Urothelium cell line (cell line): ENCODE measurements at places on chromosomes 1 and 21.
A peak's percentile ranks its signal among the peaks of the same experiment; 100 is the strongest.

DNA sequence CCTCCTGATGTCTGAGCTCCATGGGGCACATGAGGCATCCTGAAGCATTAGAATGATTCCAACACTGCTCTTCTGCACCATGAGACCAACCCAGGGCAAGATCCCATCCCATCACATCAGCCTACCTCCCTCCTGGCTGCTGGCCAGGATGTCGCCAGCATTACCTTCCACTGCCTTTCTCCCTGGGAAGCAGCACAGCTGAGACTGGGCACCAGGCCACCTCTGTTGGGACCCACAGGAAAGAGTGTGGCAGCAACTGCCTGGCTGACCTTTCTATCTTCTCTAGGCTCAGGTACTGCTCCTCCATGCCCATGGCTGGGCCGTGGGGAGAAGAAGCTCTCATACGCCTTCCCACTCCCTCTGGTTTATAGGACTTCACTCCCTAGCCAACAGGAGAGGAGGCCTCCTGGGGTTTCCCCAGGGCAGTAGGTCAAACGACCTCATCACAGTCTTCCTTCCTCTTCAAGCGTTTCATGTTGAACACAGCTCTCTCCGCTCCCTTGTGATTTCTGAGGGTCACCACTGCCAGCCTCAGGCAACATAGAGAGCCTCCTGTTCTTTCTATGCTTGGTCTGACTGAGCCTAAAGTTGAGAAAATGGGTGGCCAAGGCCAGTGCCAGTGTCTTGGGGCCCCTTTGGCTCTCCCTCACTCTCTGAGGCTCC is 11.1 kb upstream of the RASSF5 start:
- DNase-seq, result no peak

DNA sequence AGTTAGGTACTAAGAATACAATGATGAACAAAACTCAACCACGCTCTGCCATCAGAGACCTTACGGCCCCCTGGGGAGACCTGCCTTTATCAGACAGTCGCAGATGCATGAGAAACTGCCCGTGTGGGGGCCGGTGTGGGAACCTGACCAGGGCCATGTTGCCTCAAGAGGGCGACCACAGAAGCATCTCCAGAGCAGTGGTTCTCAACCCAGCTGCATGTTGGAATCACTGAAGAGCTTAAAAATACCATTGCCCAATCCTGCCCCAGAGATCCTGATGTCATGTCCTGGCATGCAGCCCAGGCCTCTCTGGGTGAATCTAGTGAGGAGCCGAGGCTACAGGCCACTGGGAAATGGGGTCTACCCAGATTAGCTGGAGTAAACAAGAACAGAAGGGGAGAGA is 108.7 kb downstream of the PRDM2 start:
- no peak for DNase-seq

GRCh38 chr21:35530766-35531165 is 481.7 kb upstream of the RUNX1 start:
- DNase-seq, result no peak

DNA sequence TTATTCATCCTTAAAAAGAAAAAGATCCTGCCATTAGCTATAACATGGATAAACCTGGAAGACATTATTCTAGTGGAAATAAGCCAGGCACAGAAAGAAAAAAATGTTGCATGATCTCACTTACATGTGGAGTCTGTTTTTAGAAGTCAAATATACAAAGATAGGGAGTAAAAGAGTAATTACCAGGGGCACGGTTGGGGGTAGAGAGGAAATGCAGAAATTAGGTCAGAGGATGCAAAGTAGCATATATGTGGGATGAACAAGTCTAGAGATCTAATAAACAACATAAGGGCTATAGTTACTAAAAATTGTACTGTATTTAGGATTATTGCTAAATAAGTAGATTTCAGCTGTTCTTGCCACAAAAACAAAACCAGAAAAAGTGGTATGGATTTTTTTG is 61.4 kb upstream of the CD53 start:
- DNase-seq, result no peak

GRCh38 chr1:53470155-53470554 is 11.0 kb downstream of the DMRTB1 start:
- no peak for DNase-seq

GRCh38 chr1:156225677-156226014 is 12.8 kb downstream of the PMF1 start:
- no peak for DNase-seq

GRCh38 chr1:206955476-206956451 is 9.5 kb upstream of the PIGR start:
- no peak for DNase-seq

- peak; percentile 78 for DNase-seq
Observed at GRCh38 chr1:224498574-224499170, 64.1 kb upstream of the WDR26 start.

- no peak for DNase-seq
Observed at GRCh38 chr1:55928576-55928975, 650.8 kb downstream of the PLPP3 start.

GRCh38 chr1:37606481-37607263 is 10.9 kb upstream of the GNL2 start:
- DNase-seq, result no peak

- DNase-seq, result peak; percentile 66
Observed at GRCh38 chr1:109399326-109399957, 1.7 kb upstream of the SORT1 start.

- DNase-seq, result no peak
Observed at GRCh38 chr1:80248886-80249285, 1242.4 kb upstream of the ADGRL4 start.

- no peak for DNase-seq
Observed at GRCh38 chr1:19006000-19006399, 49.5 kb upstream of the IFFO2 start.

DNA sequence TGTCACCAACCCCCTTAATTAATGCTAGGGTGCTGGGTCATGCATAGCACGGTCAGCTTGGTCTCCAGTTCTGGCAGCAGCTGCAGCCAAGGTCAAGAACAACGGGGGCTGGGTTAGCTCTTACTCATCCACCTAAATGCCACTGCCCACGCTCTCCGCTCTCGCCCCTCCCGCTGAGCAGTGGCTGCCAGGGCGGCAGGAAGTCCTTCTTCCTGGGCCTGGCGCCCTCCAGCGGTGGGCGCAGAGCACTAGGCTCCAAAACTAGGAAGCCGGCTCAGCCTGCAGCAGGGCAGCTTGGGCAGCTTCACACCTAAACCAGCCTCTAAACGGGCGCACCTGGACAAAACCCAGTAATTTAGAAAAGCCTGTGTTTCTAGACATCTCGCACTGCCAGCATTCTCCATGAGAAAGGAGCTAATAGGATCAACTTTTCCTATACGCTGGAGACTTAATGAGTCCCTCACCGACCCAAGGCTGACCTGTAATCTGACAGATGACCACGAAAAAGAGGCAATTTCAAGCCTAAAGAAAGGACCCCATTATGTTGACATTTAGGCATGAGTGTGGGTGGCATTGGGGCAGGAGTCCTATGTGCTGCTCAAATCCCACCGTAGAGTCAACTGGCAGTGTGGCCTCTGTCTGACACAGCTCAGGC is 78.4 kb upstream of the LRRN2 start:
- peak; percentile 92 for DNase-seq

DNA sequence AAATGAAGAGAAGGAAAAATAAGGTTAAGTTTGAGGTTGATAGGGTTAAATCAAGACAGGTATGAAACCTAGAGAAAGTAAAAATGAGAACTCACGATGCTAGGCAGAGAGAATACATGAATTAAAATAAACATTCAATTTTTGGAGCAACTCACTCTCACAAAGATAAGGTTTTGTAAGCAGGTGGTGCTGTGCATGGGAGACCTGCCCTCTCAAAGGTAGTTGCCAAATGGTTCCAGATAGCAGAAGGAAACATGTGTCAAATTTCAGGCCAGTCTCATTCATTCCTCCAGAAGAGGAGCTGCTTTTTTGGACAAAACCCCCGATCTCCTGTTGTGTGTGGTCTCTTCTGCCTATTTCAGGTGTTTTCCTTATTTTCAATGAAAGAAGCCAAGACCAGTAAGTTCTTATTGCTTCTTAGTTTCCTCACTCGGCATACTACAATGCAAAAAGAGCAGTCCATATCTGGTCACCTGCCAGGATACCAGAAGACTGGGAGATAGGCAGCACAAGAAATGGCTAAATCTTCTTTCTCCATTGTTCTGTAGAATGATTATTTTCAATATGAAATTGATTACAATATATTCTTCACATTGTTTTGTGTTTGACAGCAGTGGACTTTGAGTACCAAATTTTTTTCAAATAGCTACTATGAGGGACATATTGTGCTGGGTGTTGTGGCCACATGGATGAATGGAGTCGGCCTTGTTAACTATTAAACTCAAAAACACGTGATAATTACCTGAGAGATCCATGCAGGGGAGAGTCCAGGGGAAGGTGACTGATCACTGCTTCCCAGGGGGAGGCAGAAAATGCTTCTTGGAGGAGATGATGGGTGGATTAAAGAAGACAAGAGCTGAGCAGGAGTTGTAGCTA is 3.6 kb downstream of the CR1L start:
- no peak for DNase-seq

DNA sequence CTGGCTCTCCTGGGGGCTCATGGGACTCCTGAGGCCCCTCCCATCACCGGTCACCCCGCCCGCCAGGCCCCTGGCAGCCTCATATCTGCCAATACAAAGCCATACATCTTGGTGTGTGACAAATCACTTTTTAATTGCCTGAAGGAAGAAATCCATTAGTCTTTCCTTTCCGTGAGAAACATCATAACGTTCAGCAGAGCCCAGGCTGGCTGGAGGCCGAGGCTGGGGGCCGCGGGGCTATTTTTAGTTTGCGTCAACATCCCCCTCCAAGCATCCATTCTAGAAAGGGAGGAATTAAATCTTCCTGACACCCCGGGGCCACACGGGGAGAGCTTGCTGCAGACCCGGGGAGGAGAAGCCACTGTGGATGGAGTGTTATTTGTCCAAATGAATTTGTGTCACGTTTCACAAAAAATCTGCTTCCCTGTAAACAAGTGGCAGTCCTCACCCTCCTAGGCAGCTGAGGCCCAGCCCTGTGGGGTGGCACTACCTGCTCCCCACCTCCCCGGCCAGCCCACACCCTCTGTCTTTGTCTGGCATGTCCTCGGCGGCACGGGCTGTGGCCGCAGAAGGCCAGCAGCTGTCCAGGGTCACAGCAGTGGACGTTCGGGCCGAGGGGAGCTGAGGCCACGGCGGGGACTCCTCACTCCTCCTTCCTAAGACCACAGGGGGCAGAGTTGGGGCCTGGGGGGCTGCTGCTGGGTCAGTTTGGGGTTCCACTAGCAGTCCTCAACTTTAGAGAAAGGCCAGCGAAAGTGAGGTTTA is 236.9 kb upstream of the VAMP3 start:
- DNase-seq, result no peak

DNA sequence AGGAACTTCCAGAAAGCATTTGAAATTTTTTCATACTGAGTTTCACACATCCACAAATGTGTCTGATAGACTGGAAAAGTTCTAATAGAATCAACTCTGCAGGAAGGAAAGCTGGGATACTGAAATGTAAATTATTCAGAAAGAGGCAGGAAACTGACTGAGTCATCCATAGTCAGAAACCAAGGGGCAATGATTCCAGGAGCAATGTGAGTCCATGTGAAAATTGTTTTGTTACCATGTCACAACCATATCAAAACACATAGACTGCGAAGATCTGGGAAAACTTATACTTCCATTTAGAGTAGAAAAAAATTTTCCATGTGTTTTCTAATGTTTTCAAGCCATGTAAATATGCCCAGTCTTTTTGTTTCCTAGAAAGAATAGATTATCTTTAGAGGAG is 142.3 kb upstream of the TMPRSS15 start:
- no peak for DNase-seq
